NCI-H2029 (cell line): ENCODE measurements at places on chromosomes 3 and 15.

DNA sequence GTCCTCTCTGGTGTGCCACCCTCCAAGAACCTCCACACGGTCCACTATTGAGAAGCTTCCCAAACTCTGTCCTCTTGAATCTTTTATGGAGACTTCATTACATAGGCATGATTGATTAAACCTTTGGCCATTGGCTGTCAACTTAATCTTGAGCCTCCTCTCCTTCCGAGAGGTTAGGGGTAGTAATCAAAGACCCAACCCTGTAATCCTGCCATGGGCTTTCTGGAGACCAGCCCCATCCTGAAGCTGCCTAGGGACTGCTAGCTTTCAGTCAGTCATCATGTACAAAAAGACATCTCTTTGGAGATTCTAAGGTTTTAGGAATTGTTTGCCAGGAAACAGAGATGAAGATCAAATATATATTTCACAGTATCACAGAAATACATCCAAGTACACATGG is 37.0 kb downstream of the APH1B start:
- no peak for DNase-seq

DNA sequence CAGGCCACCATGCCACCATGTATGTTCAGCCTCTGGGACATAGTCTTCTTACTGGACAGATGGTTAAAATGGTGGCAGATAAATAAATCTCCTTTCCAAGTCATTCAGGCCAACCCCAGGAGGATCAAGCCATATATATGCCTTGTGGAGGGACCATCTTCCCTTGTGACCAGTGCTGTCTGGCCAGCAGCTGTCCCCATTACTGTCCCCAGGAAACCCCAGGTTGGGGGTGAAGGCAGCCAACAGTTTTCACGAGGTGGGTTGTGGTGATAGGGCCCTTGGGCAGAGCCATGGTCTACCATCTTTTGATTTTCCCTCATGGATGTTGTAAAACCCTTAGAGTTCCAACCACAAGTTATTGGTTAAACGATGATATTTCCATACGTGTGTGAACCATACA is 48.7 kb upstream of the PCSK6 start:
- DNase-seq, result no peak

- DNase-seq, result no peak
Measured at GRCh38 chr3:151171145-151171757, 31.8 kb downstream of the GPR171 start.

- no peak for DNase-seq
Measured at GRCh38 chr3:12049675-12050074, 45.5 kb downstream of the SYN2 start.

DNA sequence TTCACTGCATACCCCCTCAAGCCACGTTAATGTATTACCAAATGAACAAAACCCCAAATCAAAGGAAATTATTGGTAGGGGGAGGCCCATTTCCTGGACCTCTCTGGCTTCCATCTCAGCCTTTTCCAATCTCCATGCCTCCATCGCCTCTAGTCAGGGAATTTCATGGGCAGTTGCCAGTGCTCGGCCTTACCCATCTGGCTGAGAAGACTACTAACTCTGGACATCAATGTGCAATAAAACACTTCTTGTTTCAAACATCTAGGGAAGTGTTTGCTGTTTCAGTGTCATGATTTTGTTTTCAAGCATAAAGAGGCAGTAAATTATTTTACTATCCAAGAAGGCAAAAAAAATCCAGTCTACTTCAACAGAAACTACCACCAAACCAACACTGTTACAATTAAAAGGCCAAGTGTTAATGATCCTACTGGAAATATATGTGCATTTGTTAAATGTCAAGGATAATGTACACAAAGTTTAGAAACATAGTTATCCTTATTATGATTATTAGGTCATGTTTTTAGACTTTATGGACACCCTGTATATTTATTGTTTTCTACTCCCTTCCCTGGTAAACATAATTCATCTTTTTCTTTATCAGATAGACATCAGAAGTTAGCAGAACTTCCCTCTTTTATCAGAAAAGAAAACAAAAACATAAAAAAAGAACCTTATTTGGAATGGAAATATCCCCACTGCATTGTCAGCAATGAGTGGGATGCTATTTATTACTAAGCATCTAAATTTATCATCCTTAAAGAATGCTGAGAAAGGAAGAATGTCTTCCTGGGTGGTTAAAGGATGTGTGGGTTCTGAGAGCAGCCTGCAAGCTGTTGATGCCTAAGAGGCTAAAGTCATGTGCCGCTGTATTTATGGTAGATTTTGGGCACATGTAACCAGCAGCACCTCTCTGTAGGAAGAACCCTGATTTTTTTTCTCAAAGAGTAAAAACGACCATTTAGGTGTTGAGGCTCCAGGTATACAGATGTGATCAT is 15.2 kb downstream of the LDHAL6B start:
- DNase-seq, result no peak
